ENCODE measurements at places on chromosomes 12 and 14.

DNA sequence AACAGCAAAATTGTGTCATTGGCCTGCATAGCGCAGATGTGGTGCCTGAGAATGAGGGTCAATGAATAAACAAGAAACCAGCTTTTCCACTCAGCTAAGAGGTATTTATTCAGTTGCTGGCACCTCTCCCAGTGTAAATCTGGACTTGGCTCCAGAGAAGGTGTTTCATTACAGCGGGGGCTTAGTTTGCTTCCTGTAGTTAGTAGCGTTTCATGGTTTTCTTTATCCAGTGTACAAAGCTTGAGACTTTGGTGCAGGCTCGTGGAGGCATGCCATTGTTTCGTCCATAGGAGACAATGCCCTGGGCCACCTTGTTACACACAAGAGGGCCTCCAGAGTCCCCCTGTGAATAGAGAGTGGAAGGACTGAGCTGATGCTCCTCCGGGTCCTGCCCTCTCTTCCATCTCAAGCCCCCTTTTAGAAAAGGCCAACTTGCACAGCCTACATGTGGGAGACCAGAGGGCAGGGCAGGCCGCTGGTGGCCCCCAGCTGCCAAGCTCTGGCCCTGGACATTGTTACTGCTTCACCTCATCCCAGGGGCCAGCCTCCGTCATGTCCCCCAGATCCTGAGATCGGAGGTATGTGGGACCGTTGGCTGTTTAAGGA lies 3.0 kb downstream of the GZMB start:
- peaks cover 52% of the 10 kb centered on the region for H3K36me3 ChIP-seq
- peak overlapping the region; percentile 97 for H3K27ac ChIP-seq
- H3K4me1 ChIP-seq: peaks cover 53% of the 10 kb centered on the region
- no peaks in the 10 kb centered on the region for H3K27me3 ChIP-seq

GRCh38 chr14:92653162-92653651 lies 95.2 kb downstream of the LGMN start:
- H3K27ac ChIP-seq: peak overlapping the region; percentile 91
- H3K36me3 ChIP-seq: peaks cover 57% of the 10 kb centered on the region
- H3K27me3 ChIP-seq: no peaks in the 10 kb centered on the region
- peaks cover 81% of the 10 kb centered on the region for H3K4me1 ChIP-seq
- H3K4me3 ChIP-seq: peak overlapping the region; percentile 84

DNA sequence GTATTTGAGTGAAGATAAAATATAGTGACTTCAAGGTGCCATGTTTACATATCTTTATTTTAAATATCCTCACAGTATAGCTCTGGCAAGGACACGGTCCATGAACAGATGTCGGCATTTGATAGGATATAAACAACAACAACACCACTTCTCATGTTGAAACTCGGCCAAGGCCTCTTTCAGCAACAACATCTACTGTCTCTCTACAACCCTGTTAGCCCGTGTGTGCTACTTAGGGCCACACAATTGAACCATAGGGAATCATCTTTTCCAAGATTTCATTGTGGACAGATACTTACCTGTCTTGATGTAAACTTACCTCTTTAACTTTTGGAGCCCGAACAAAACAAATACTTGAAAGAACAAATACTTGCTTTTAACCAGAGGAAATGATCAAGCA lies 168.7 kb upstream of the SSTR1 start:
- H3K4me3 ChIP-seq: no peak overlapping the region
- H3K36me3 ChIP-seq: no peaks in the 10 kb centered on the region
- no peak for DNase-seq
- H3K4me1 ChIP-seq: no peaks in the 10 kb centered on the region
- no peak overlapping the region for H3K27ac ChIP-seq

GRCh38 chr14:34426313-34427295 lies 35.4 kb downstream of the SPTSSA start:
- no peaks in the 10 kb centered on the region for H3K36me3 ChIP-seq
- H3K27ac ChIP-seq: no peak overlapping the region
- DNase-seq: no peak

GRCh38 chr12:105590571-105590970 lies 260.1 kb downstream of the C12orf75 start:
- no peak for DNase-seq
- H3K4me3 ChIP-seq: no peak overlapping the region
- H3K27me3 ChIP-seq: peaks cover 11% of the 10 kb centered on the region
- no peak overlapping the region for H3K27ac ChIP-seq
- no peaks in the 10 kb centered on the region for H3K36me3 ChIP-seq

DNA sequence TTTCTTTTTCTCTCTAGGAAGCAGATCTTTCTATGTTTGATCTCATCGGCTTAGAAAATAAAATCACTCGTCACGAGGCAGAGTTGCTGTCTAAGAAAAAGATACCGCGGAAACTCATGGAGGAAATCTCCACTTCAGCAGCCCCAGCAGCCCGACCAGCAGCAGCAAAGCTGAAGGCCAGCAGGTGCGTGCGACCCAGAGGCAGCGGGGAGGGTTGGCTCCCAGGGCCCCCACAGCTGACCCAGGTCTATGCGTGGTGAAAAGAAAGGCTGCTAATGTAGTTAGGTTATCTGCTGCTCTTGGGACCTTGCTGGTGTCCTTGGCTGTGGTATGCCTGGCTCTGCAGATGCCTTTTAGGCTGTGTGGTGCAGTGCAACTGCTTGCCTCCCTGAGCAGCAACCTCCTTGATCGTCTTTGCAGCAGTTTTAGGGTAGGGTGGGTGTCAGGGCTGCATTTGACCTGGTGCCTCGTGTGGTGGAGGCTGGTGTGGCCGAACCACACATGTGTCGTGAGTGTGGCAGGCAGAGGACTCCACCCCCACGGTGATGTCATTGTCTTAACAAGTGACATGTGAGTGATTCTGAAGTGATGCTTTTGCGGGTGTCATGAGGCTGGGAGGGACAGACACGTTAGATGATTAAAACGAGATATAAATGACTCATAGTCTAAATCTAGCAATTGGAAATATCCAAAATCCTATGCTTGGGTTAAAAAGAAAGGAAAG lies 68.6 kb downstream of the EP400 start:
- H3K4me1 ChIP-seq: no peaks in the 10 kb centered on the region
- peaks cover 69% of the 10 kb centered on the region for H3K36me3 ChIP-seq
- H3K27me3 ChIP-seq: no peaks in the 10 kb centered on the region
- H3K27ac ChIP-seq: no peak overlapping the region
- DNase-seq: no peak
